ENCODE measurements at places on chromosomes 13 and 19.
A peak's percentile ranks its signal among the peaks of the same experiment; 100 is the strongest.

- no peaks in the 10 kb centered on the region for H3K36me3 ChIP-seq
- no peak overlapping the region for H3K27ac ChIP-seq
- H3K4me1 ChIP-seq = no peaks in the 10 kb centered on the region
- peak; percentile 12 for DNase-seq
- no peaks in the 10 kb centered on the region for H3K27me3 ChIP-seq
Observed at GRCh38 chr13:90055121-90055520, 1292.4 kb upstream of the MIR17HG start.

GRCh38 chr13:48181482-48182145 lies 51.4 kb upstream of the ITM2B start:
- H3K27ac ChIP-seq = no peak overlapping the region
- no peaks in the 10 kb centered on the region for H3K4me1 ChIP-seq
- no peaks in the 10 kb centered on the region for H3K36me3 ChIP-seq
- DNase-seq = no peak
- no peak overlapping the region for H3K4me3 ChIP-seq

DNA sequence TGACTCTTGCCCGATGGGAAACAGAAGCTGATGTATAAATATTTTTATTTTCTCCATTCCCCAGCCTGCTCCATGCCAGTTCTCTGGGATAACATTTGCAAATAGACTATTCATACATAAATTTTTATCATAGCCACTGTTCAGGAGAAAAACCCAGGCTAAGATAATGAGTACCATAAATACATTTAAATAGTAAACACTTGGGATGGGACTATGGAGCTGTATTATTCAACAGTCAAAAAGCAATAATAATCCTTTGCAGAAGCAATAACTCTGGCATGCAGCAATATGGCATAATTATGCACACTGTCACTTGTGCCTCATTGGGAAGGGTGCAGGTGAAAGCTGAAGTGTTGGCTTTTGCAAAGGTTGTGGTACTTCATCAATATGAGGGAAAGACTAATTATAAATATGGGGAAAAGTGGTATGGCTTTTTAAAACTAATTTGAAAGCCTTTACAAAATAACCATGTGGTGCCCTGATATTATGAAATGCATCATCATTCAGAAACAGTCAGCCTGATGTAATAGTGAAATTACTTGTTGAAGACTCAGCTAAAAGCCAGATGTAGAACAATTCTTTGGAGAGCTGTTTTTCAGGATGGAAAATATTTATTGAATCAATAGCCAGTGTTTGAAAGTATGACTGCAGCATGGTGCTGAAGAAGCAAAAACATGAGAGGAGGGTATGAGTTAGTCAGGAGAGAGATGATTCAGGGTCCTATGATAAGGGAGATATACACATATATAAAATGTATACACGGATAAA lies 2476.7 kb downstream of the PCDH9 start:
- no peaks in the 10 kb centered on the region for H3K27me3 ChIP-seq
- H3K4me3 ChIP-seq = no peak overlapping the region
- no peaks in the 10 kb centered on the region for H3K36me3 ChIP-seq
- no peak overlapping the region for H3K27ac ChIP-seq
- peak; percentile 54 for DNase-seq

GRCh38 chr13:40042991-40043390 lies 387.5 kb downstream of the COG6 start:
- H3K4me3 ChIP-seq = no peak overlapping the region
- H3K4me1 ChIP-seq = no peaks in the 10 kb centered on the region
- no peaks in the 10 kb centered on the region for H3K36me3 ChIP-seq
- DNase-seq = no peak
- H3K27ac ChIP-seq = no peak overlapping the region
- peaks cover 26% of the 10 kb centered on the region for H3K27me3 ChIP-seq

GRCh38 chr19:56917529-56917928 lies 77.0 kb upstream of the PEG3 start:
- H3K27me3 ChIP-seq = no peaks in the 10 kb centered on the region
- H3K4me3 ChIP-seq = no peak overlapping the region
- H3K36me3 ChIP-seq = no peaks in the 10 kb centered on the region
- no peak for DNase-seq
